ENCODE measurements at places on chromosomes 4 and X.

- DNase-seq = no peak
Observed at GRCh38 chr4:3766036-3766784, at the start of gene ADRA2C. TSS of gene ADRA2C (plus strand) at chr4:3766385. CDS start at chr4:3766607, 222 bp downstream.

- DNase-seq = no peak
Observed at GRCh38 chr4:39023059-39023458, 9.2 kb downstream of the TMEM156 start.

GRCh38 chr4:53500546-53500945 is 90.7 kb downstream of the LNX1 start:
- DNase-seq = no peak

- DNase-seq = no peak
Observed at GRCh38 chrX:31487951-31488350, 416.1 kb upstream of the FTHL17 start.

GRCh38 chr4:108483079-108483478 is 137.3 kb upstream of the RPL34 start:
- DNase-seq = no peak

- no peak for DNase-seq
Observed at GRCh38 chr4:145797278-145797677, 117.3 kb downstream of the C4orf51 start.

DNA sequence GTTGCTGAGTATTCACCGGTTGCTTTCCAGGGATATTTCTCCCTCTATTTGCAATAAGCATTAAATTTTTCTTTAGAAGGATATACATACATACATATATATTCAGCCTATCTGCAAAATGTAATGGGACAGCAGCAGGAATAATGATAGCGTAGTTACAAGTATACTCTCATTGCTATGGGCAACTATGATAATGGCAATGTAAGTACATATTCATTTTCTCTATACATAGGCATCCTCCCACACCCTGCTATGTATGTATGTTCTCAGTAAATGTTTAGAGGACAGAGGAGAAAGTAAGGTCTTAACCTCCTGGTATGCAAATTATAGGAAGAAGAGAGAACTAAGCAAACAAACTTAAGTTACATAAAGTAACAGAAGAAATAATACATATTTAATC is 19.7 kb upstream of the MAB21L2 start:
- no peak for DNase-seq

DNA sequence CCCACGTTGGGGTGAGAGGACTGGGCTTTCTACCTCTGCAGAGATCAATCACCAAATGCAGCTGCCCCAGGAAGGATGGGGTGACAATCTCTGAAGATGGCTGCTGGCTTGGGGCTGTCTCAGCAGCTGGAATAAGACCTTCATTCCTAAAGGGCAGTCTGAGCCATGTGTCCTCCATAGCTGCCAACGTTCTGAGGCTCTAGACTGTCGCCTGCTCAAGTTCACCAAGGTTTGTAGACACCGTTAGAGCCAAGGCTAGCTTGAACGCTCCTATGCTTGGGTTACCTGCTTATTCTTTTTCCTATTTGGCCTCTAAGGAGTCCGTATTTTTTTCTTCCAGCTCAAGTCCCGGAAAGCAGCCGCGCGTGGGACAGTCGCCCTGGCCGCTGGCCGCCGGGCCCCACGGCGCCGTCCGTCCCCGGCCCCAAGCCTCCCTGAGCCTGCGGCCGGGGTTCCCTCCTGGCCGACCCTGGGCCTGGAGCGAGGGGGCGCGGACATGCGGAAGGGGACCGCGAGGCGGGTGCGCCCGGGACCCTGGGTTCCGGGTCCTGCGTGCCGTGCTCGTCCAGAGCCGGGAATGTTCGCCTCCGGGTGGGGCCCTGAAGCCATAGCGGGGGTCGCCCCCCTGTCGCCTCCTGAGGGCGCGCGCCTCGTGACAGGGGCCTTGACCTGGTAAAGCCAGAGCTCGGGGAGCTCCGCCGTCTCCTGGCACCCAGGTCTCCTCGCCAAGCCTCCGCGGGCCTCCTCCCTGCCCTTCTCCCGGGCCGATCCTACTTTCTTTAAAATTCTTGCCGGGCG is 23.3 kb downstream of the MRFAP1 start:
- DNase-seq = no peak

- DNase-seq = no peak
Observed at GRCh38 chr4:17168571-17168970, 270.1 kb upstream of the LDB2 start.

GRCh38 chrX:6163721-6164120 is 64.9 kb downstream of the NLGN4X start:
- DNase-seq = no peak

DNA sequence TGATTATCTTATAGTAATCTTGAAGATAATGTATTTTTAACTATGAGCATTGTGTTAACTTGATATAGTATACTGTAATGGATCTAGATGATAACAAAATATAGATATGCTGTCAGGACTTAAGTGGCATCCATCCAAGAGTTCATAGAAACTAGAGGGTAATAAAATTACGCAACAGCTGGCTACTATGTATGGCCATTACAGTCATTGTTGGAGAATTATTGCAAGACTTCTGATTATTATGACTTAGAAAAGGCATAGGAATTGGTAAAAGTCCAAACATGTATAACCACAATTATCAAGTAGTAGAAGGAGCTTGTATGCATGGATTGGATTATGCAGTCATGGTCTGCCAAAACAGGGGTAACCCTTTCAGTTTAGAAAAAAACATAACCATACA is 9.5 kb downstream of the OGT start:
- no peak for DNase-seq

- DNase-seq = no peak
Observed at GRCh38 chr4:158750379-158750778, 18.4 kb upstream of the FNIP2 start.

GRCh38 chr4:35464964-35465528 is 779.3 kb downstream of the ARAP2 start:
- no peak for DNase-seq

DNA sequence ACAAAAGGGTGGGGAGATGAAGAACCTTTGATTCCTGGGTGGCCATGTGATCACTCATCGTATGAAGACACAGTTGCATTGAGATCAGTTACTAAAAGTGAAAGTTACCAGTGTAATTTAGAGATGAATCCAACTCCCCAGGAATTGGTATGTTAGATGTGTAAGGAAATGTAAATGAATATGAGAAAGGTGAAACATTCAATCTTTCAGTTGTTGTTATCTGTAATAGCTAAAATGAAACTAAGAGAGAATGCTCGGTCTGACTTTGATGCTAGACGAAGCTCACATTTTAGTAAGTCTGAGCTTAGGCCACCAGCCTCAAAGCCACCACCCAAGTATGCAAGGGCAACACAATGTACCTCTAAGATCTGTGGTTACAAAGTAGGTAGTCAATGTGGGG is 194.3 kb upstream of the POF1B start:
- no peak for DNase-seq

DNA sequence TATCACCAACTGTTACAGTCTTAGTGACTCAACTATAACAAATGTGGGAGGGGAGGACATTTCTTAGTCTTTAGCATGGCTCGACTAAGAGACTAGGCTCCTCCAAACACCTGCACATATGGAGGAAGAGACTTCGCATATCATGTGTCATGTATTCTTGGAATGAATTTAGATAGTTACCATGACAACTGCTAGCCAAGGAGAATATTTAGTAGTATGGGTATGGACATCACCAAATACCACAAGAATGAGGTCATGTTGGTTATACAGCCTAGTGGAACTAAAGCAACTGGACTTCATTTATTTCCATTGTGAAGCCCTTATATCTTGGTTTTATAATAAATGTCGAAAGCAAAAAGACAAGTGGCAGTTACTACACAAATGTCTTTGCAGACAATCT is 512.3 kb downstream of the CFAP47 start:
- no peak for DNase-seq

DNA sequence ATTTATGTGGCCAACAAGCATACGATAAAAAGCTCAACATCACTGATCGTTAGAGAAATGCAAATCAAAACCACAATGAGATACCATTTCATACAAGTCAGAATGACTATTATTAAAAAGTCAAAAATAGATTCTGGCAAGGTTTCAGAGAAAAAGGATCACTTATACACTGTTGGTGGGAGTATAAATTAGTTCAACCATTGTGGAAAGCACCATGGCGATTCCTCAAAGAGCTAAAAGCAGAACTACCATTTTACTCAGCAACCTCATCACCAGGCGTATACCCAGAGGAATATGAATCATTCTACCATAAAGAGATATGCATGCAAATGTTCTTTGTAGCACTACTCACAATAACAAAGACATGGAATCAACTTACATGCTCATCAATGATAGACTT is 478.7 kb upstream of the GALNTL6 start:
- no peak for DNase-seq

- no peak for DNase-seq
Observed at GRCh38 chr4:15078682-15079642, 76.7 kb downstream of the CPEB2 start.

- DNase-seq = no peak
Observed at GRCh38 chrX:109862433-109862832, 129.4 kb upstream of the ACSL4 start.

DNA sequence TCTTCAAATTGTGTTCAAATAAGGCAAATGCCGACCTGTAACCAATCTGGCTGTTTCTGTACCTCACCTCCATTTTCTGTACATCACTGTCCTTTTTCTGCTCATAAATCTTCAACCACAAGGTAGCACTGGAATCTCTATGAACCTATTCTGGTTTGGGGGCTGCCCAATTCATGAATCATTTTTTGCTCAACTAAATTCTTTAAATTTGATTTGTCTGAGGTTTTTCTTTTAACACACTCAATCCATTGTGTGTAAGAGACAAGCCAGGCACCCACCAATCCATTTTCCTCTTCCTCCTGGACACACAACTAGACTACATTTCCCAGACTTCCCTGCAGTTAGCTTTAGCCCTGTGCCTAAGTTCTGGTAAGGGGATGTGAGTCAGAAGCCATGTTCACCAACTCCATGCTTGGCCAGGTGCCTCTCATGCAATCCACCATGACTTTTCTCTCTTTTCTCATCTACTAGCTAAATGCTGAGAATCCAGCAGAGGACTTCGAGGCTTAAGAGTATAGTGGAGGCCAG is 193.2 kb upstream of the KLF3 start:
- DNase-seq = no peak

GRCh38 chr4:87532109-87532508 is 2.9 kb upstream of the SPARCL1 start:
- no peak for DNase-seq

- no peak for DNase-seq
Observed at GRCh38 chr4:184388106-184388505, 86.2 kb downstream of the IRF2 start.

GRCh38 chr4:119139311-119139710 is 3.7 kb downstream of the MYOZ2 start:
- no peak for DNase-seq

GRCh38 chrX:20517565-20517964 is 250.9 kb upstream of the RPS6KA3 start:
- no peak for DNase-seq

- no peak for DNase-seq
Observed at GRCh38 chr4:37715889-37716402, 29.8 kb upstream of the RELL1 start.

- DNase-seq = no peak
Observed at GRCh38 chr4:10123227-10124101, 6.9 kb upstream of the WDR1 start.

GRCh38 chr4:171650543-171650942 is 162.7 kb upstream of the GALNTL6 start:
- DNase-seq = no peak

Data from stimulated activated CD8-positive, alpha-beta memory T cell treated with anti-CD3 and anti-CD28 coated beads, Interleukin-15, amount 100 ng/mL, for 24 hours (primary cell).